ENCODE measurements at places on chromosomes 4 and X. TPM values are rescaled to one million over a fixed set of nuclear protein-coding genes. Genes with fewer than 3 reads are reported as not detected.

FAM47E gene
- 4.7 TPM for total RNA-seq

REELD1 gene
- total RNA-seq, result 0.96 TPM

ENPP6 gene
- total RNA-seq, result not detected

RNF128 gene
- total RNA-seq, result 20.0 TPM

FAT4 gene
- 1.9 TPM for total RNA-seq

DMRTC1B gene
- not detected for total RNA-seq

AMBN gene
- not detected for total RNA-seq

IQCM gene
- not detected for total RNA-seq

HS6ST2 gene
- total RNA-seq, result not detected

LRIT3 gene
- not detected for total RNA-seq

ARHGAP6 gene
- 9.1 TPM for total RNA-seq

BMP3 gene
- total RNA-seq, result 1.5 TPM

NAA11 gene
- total RNA-seq, result not detected

GLUD2 gene
- total RNA-seq, result 0.68 TPM

CABS1 gene
- not detected for total RNA-seq

FAM156B gene
- total RNA-seq, result 42.7 TPM

GIMD1 gene
- total RNA-seq, result not detected

CXCL11 gene
- not detected for total RNA-seq

GRIA3 gene
- total RNA-seq, result not detected

RENBP gene
- 6.1 TPM for total RNA-seq

TMEM255A gene
- 1.7 TPM for total RNA-seq

IL3RA gene
- 1.7 TPM for total RNA-seq

USP17L25 gene
- total RNA-seq, result not detected

MSL3 gene
- 15.2 TPM for total RNA-seq

G6PD gene
- total RNA-seq, result 39.7 TPM

FRMPD4 gene
- total RNA-seq, result not detected

MAGEA8 gene
- total RNA-seq, result not detected

SLC39A8 gene
- 34.0 TPM for total RNA-seq

TSPAN6 gene
- 18.5 TPM for total RNA-seq

PLXNB3 gene
- 10.9 TPM for total RNA-seq

USP26 gene
- not detected for total RNA-seq

ADH1B gene
- 294 TPM for total RNA-seq

POU3F4 gene
- total RNA-seq, result not detected

PAGE2B gene
- total RNA-seq, result not detected

OPRPN gene
- total RNA-seq, result not detected

TNMD gene
- total RNA-seq, result 1.8 TPM

PALLD gene
- 83.5 TPM for total RNA-seq

GLRA3 gene
- total RNA-seq, result not detected
